Stimulated activated CD8-positive, alpha-beta memory T cell treated with anti-CD3 and anti-CD28 coated beads, Interleukin-2, amount 100 ng/mL, for 48 hours (primary cell): ENCODE measurements at places on chromosomes 12 and 14.

DNA sequence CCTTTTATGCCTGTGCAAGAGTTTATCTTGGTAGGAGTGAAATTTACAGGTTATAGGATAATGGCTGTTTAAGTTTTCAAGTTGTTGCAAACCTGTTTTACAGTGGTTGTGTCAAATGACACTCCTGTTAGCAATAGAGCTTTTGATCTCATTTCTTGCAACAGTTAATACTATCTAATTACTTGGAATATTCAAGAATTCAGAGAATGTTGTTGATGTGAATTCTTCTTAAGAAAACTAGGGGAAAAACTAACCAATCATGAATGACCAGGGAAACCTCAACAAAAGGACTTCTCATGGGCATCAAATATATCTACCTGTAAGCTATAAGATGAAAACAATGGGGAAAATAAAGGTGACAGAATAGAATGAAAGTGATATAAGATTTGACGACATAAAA is 85.0 kb downstream of the IPO8 start:
- DNase-seq: no peak

- no peak for DNase-seq
Observed at GRCh38 chr12:117231750-117232149, 41.5 kb upstream of the FBXO21 start.

- no peak for DNase-seq
Observed at GRCh38 chr14:36091096-36091495, 85.4 kb downstream of the PTCSC3 start.

GRCh38 chr14:64388533-64389285 is 556 bp downstream of the MTHFD1 start:
- peak; percentile 13 for DNase-seq

GRCh38 chr12:26841085-26841484 is 8.1 kb upstream of the ITPR2 start:
- no peak for DNase-seq

DNA sequence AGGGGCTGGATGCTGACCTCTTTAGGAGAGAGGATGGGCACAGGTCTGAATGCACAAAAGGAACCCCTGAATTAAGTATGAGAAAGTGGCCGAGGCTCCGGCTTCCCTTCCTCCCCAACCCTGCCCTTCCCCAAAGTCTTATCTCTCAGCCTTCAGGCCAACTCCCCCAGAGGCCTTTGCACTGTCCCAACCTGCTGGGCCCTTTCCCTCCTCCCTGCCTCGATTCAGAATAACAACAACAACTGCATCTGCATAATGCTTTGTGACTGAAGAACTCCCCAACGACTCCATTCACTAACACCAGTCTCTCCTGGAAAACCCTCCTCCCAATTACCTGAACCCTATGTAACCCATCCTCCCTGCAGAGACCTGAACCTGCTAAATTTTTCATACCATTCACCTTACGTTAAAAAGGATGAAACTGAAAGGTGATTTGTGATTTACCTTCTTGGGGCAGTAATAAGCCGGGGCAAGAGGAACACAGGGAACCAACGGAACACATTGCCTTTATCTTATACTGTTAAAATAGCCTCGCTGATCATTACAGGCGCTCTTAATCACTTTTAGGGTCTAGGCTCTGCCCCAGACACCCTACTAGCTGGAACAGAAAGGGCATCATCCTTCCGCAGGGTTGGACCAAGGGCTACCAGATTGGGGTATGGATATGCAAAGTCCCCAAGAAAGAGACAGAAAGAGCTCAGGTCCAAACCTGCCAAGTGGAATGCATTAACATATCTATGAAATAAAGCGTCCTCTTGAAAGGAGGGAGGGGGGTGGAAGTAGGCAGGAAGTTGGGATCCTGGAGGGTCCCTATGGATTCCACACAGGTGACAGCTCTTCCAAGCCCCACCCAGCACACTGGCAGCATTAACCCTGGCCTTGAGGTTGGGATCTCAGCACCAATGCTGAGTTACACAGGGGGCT is 24.2 kb upstream of the FOXN3 start:
- no peak for DNase-seq

DNA sequence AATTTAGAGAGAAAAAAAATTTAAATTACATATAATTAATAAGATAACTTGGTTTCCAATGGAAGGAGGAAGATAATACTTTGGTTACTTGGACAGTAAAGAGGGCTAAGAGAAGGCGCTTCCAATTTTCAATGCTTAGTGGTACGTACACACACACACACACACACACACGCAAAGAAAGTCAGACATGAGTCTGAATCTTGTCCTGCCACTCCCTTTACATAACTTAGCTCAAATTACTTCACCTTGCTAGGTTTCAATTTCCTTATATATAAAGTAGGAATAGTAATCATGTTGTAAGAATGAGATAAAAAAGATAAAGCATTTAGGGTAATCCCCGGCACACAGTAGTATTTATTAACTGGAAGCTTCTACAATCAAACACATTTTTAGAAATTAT is 39.7 kb upstream of the VCPKMT start:
- no peak for DNase-seq

- no peak for DNase-seq
Observed at GRCh38 chr12:83052890-83053541, 366.3 kb downstream of the TMTC2 start.

DNA sequence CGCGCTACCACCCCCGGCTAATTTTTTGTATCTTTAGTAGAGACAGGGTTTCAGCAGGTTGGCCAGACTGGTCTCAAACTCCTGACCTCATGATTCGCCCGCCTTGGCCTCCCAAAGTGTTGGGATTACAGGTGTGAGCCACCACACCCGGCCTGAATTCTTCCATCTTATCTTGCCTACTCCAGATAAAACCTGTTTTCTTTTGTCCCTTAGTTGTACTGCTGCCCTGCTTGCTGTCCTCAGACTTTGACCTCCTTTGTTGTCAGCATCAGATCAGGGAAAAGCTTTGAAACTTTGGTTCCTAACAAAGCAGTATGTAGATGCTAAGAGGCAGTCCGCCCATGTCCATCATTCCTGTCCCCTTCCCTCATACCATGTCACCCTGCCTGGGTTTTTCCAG is 15.9 kb downstream of the COPZ1 start:
- DNase-seq: no peak

DNA sequence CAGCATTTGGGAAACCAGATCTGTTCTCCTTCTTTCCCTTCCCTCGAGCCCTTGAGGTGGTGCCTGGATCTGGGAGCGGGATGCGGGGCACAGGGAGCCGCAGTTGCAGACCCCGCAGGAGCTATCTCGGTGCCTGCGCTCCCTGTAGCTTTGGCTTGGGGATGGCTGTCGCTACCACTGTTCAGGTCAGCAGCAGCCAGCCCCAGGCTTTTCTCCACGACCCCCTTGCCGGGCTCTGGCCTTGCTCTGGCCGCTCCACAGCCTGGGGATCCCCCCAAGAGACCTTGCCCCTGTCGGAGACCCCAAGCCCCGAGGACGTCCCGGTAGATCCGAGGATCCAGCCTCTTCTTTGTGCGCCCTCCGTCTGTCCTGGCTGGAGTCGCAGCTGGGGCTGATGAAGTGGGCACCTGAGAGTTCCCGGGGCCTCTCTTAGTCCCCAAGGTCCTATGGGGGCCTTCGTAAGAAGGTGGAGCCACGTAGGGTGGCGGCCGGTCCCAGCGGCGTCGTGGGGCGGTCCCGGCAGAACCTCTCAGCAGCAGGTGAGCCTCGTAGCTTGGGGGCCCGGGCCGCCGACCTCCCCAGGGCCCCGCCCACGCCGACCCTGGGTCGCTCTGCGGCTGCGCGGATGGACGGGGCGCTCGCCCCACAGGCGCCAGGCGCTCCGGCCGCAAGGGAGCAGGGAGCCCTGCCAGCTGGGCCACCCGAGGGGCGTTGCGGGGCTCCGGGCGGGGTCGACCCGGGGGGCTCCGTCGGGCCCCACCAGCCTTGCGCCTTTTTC is 1.3 kb downstream of the DDN start:
- DNase-seq: no peak

GRCh38 chr12:51471111-51471864 is 46.7 kb downstream of the SLC4A8 start:
- DNase-seq: no peak
